ENCODE measurements at places on chromosomes 11 and 22.

GRCh38 chr22:38700270-38700788 is 414 bp downstream of the JOSD1 start:
- no peak for DNase-seq

GRCh38 chr11:111429066-111429506 is 50.0 kb upstream of the POU2AF1 start:
- DNase-seq = no peak

GRCh38 chr22:24826710-24827285 is 20.8 kb downstream of the SGSM1 start:
- DNase-seq = no peak

DNA sequence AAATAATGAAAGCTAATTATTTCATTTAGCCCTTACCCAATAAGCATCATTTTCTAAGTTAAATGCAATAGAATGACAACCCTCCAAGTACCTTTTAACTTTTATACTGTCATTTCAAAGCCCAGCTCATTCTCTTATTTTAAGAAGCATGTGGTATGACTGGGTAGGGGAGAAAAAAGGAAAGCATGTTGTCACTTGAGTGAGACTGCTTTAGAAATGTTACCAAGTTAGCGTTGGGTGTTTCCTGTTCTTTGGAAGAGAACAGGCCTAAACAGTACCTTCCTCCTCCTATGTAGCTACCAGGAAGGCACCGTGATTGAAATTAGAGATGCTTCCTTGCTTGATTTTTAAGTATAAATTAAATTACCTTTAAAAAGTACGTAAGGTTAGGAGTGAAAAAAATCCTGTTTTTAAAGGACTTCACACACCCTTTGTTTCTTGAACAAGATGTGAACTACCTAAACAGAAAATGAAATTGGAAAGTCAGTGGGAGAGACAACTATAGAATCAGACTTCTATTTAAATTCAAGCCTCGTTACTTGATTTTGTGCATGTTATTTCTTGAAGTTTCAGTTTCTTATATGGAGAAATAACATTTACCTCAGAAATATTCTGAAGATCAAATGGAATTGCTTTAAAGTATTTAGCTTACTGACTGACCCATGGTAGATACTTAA is 741 bp upstream of the CNTF start:
- DNase-seq = no peak

GRCh38 chr22:49838771-49839717 is 11.4 kb upstream of the BRD1 start:
- no peak for DNase-seq

GRCh38 chr11:7892840-7893254 is 38.2 kb downstream of the OR10A6 start:
- DNase-seq = no peak

GRCh38 chr11:109654091-109654490 is 232.1 kb downstream of the C11orf87 start:
- DNase-seq = no peak

Measured in liver (tissue), 10 donors.